A549 (cell line): ENCODE measurements at places on chromosomes 3 and 15.
A peak's percentile ranks its signal among the peaks of the same experiment; 100 is the strongest.

DNA sequence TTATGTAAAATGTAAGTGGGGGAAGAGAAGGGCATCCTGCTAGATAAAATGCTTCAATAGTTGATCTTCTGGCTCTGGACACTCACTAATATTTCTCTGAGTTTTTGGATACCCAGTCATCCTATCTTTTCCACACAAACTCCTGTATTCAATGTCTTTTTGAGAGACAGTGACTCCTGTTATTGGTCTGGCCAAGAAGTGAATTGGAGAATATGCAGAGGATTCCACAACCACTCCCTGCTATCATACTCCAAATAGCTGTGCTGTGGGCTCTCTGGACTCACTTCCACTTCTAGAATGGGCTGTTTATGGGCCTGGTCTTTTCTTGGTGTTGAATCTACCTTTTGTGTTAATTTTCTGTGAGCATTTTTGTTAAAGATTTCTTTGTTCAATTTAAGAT lies 376.8 kb downstream of the NLGN1 start:
- DNase-seq = no peak

DNA sequence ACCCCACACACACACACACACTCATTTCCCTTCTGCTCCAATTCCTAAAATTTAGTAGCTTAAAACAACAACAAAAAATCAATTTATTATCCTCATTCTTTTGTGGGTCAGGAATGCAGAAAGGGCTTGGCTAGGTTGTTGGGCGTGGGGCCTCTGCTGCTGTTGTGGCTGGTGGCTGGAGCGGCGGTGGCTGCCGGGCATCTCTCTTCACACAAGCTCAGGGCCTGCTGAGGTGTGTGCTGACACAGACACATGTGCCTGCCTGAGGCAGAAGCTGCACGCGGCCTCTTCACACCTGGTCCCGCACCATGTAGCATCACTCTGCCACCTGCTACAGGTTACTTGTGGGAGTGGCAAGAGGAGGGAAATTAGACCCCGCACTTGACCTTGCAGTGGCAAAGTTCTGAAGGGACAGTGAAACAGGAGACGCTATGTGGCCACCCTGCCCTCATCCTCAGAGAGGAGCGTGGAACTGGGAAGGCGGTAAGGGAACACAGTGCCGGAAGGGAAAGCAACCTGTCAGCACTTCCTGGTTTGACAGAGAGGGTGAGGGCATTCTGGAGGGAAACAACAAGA lies 64.0 kb upstream of the PRR20G start:
- DNase-seq = no peak

GRCh38 chr3:133394561-133395311 lies 5.1 kb upstream of the BFSP2 start:
- DNase-seq = no peak

DNA sequence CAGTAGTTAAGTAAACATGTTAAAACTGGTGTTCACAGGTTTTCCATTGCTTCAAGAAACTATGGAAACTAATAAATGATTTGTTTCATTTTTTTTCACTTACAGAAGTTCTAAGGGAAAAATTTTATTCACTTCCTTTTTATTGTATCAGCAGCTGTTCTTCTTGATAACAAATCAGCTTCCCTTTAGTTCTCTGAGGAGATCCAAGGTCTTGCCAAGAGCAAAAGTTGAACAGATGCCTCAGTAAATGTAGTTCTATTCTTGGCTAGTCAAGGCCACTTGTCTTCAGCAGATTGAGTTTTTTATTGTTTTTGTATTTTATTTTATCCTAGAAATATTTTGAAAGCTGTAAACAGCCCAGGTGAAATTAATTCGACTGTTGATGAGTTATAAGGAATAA lies 41.8 kb downstream of the KCNH8 start:
- no peak for DNase-seq

DNA sequence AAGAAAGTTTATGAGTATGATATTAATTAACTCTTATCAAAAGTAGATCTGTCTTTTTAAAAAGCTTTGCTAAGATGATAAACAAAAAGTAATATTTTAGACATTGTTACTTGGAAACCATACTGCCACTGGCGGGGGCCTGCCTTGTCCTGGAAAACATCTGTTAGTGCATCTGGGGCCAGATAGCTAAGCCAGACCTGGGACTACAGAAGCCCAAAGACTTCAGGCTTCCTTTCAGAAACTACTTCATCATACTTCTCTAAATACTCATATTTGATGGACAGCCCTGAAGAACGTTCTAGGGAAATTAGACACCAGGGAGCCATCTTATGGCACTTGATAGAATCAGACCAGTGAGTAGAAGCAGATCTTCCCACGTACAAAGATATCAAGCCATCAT lies 795.4 kb upstream of the SEMA6D start:
- DNase-seq = no peak

GRCh38 chr15:44414001-44414400 lies 13.4 kb upstream of the CTDSPL2 start:
- DNase-seq = no peak

GRCh38 chr3:40741729-40742128 lies 217.0 kb downstream of the ZNF621 start:
- DNase-seq = peak; percentile 6

- no peak for DNase-seq
Observed at GRCh38 chr3:119703820-119704531, 1.2 kb downstream of the CFAP91 start.

DNA sequence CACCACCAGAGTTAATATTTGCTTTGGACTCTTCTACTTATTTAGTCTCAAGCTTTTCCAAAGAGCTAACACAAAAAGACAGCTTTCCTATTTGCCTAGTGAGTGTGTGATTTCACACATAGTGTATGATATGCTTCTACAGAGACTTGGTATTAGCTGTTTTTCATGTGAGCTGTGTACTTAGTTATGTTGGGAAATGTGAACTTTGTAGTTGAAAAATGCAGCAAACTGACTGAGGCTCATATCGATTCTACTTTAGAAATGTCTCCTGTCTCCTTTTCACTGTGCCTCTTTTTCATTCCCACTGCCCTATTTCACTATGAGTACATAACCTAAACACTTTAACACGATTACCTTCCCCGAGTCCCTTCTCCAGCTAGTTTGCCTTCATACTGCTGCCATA lies 136.5 kb downstream of the ALCAM start:
- no peak for DNase-seq

DNA sequence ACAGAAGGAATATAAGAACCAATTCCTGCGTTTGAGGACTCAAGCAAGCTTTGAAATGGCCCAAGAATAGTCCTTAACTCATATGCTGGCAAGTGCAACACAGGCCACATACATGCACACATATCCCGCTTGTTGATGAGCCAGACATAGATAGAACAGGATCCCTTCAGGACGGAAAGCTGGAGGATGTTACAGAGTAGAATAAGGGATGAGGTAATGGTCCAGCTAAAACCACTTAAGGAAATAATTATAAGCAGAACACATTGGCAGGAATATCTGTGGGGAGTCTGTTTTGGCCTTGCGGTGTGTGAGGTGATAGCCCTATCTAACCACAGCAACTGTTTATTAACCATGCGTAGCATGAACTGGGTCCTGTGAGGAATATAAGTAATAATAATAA lies 25.0 kb downstream of the SCG3 start:
- no peak for DNase-seq

- no peak for DNase-seq
Observed at GRCh38 chr15:95826412-95827195, 503.9 kb upstream of the NR2F2 start.

- DNase-seq = no peak
Observed at GRCh38 chr3:105349684-105350387, 16.9 kb upstream of the ALCAM start.

DNA sequence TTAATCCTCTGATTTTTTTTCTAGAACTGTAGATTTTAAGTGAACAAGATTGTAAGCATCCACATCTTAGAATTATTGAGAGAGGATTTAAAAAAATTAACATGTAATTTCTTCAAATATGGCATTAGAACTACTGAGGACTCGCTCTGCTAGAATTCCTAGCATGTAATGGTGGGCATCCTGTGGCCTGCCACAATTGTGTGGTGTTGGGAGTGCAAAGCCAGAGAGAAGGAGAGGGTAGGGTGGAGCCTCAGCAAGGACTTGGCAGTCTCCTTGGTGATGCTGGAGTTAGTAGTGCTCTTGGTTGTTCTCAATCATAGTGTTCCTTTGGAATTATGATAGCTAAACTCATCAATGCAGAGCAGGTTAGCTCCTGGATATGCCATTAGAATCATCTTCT lies 443.9 kb upstream of the TBL1XR1 start:
- DNase-seq = no peak

DNA sequence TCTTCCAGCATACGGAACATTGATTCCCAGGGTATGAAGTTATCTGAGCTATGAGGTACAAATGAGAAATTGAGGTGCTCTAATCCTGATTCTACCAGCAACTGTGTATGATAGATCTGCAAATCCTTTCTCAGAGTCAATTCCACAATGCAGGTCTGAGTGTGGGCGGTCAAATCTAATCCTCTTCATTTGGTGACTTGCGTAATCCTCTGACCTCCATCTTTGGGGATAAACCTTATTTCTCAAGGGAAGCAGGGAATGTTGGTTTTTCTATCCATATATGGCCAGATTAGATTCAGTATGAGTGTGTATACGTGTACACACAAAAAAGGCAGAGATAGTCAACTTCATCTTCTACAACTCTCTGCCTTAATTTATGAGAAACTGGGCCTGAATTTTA lies 348.4 kb upstream of the IL12A start:
- no peak for DNase-seq

DNA sequence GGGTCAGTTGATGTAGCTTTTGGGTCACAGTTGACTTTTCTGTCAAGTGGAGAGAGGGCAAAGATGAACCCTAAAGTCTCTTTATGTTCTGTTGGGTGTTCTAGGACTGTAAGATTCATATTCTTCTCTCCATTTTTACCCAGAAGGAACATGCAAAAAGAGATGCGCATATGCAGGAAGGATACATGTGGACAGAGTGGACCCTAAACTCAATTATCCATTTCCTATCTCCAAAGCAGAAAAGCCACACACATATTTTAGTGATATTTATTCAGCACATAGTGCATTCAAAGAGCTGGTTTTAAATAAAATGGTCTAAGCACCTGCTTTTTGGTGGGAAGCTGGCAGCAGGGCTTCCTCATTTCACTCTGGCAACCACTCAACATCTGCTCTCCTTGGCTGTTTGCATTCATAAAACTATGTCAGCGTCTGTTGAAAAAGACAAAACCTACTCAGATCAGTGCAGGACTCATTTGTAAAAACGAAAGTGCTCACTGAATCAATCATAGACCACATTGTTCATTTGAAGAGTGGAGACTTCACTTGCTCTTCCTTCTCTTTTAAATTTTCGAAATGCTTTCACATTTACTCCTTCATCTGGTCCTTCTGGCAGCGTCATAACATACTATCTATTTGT lies 96.6 kb downstream of the SEMA6D start:
- no peak for DNase-seq

GRCh38 chr15:97761110-97761509 lies 199.4 kb upstream of the ARRDC4 start:
- no peak for DNase-seq

DNA sequence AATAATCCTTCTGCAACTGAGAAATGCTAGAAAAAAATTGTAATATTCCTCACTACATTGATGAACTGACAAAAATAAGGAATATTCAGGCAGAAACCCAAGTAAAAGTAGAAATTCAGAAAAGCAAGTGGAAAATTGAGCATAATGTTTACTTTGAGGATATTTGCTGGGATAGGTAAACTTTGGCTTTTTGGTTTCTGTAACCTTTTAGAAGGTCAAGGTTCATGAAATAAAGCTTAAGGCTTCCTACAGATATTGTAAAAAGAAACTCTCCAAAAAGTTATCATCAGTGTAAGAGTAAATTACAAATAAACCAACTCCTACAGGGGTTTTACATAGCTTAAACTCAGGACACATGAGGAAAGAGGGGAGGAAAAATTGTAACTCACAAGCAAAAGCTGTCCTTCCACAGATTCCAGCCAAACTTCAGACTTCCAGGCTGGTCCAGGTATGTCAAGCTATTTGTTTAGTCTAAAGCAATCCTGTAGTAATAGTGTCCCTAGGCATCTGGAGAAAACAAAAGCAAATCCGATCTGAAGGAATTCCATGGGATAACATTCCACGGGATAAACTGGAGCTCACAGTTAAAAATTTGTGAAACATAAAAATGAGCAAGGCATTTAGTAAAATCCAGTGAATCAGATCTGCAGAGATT lies 21.1 kb downstream of the C3orf70 start:
- DNase-seq = no peak

DNA sequence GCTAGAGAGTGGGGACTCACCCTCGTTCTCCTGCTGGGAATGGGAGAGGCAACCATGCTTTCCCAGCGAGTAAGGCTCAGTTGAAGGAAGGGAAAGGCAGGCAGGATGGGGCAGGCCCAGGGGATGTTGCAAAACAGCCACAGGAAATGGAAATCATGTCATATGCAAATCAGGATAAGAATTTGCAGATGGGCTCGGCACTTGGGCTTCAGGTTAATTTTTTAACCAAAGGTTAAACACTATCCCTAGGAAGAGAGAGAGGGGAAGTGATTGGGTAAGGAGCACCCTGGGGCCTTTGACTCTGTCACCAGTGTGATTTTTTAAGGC lies 14.6 kb upstream of the PLA2G4E start:
- no peak for DNase-seq

DNA sequence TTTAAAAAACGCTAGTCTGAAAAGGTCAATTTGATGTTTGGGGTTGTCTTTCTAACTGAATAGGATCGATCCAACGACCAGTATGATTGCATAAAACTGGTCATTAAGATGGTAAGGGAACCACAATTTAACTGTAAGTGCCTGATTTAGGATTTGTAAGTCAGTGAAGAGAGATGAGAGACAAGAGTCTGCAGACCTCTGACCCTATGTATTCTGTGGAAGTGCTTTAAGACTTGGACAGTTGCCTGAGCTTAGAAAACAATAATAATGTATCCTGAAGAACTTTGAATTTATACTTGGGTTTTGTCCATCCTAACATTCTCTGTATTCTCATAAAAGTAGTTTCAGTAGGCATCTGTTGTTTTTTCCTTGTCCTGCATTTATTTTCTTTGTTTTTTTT lies 221.4 kb upstream of the SUCLG2 start:
- DNase-seq = peak; percentile 3

GRCh38 chr3:57967590-57967989 lies 40.6 kb upstream of the FLNB start:
- DNase-seq = no peak
